Skin of body (tissue), 3 donors: ENCODE measurements at places on chromosomes 6 and 20.
A peak's percentile ranks its signal among the peaks of the same experiment; 100 is the strongest.

DNA sequence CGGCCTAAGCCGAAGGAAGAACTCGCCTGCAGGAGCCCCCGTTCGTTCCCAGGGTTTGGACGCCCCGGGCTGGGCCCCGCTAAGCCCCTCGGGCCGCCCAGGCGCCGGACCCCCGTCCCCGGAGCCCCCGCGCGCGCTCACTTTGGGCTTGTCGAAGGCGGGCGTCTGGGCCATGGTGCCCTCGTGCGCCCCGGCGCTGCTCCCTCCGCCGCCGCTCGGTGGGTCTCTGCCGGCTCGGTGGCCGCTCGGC, 140 bp downstream of the ADA start:
- no peak for DNase-seq

- no peak for DNase-seq
These were observed 16.2 kb upstream of the CHRNA4 start for GRCh38 chr20:63377256-63377941.

DNA sequence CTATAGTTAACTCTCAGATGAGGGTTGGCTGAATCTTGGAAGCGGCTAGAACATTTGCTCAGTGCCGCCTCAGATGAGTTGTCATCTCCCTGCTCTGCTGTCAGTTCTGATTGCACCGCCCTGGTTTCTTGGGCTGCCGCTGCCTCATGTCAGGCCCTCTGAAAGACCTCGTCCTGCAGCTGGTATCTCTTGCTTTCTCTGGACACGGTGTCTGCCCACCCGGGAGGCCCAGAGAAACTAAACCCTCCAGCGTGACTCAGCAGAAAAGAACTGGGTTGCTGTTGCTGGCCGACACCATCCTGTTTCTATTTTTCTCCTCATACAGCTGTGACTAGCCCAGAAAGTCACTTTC, 355.4 kb downstream of the CD83 start:
- no peak for DNase-seq

GRCh38 chr20:15494851-15495250, 1078.4 kb downstream of the KIF16B start:
- DNase-seq: no peak

DNA sequence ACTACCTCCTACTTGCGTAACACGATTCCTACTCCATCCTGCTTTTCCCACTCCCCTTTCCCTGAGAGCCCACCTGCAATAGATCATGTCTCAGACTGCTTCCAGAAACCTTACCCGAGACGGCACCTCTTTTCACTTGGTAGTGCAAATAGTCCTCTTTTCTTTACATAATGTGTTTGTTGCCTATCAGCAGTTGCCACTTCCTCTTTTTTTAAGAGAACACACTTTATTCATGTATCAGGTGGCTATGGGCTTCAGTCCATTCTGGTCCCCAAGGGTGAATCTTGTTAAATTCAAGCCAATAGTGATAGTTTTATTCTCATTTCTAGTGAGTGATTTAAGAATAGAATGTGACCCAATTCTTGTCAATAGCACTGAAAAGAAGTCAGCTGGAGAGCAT, 57.7 kb upstream of the FERMT1 start:
- no peak for DNase-seq

DNA sequence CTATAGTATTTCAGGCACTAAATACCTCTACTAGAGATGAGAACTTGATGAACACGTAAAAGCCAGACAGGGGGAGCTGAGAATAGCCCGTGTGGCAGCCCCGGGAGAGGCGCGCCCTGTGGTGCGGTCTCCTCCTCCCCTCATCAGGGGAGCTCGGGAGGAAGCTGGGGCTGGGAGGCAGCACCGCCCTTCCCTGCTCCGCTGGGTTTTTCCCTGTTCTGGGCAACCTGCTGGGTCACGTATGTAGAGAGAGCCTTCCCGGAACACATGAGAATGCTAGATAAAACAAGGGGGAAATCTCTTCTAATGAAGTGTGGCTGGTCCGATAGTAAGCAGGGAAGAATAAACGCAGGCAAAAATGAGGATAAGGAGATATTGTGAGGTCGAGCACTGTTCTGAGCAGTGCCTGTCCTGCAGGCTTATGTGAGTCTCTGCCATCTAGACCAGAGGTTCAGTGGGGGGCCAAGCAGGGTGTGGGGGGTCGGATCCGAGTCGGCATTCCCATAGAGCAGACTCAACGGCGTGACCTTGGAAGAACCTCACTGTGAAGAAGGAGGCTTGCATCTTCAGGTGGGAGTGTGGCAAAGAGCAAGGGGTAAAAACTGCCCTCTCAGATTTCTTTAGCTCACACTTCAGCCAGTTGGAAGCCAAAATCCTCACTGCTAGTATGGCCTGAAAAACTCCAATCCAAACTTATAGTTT, 13.4 kb upstream of the RPS6KA2 start:
- DNase-seq: no peak

- peak; percentile 16 for DNase-seq
These were observed 24.0 kb downstream of the FGD2 start for GRCh38 chr6:37029249-37029971.

- no peak for DNase-seq
These were observed 46.8 kb downstream of the SPATA2 start for GRCh38 chr20:49868538-49868937.

DNA sequence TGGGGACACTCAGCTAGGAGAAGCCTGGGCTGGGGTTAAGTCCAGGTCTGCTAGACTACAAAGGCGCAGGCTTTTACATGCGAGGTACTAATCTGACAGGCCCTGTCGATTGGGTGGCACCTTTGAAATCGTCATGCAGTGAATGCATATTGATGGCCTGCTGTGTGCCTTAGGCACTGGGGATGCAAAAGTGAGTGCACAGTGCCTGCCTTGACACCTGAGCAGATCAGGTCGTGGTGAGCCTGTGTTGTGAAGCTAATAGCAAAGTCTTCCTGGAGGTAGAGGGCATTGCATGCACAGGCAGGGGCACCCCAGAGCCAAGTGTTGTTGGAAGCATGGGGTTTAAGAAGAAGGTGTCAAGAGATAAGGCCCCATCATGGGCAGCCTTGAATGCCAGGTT, 16.9 kb downstream of the LRRC1 start:
- DNase-seq: no peak

DNA sequence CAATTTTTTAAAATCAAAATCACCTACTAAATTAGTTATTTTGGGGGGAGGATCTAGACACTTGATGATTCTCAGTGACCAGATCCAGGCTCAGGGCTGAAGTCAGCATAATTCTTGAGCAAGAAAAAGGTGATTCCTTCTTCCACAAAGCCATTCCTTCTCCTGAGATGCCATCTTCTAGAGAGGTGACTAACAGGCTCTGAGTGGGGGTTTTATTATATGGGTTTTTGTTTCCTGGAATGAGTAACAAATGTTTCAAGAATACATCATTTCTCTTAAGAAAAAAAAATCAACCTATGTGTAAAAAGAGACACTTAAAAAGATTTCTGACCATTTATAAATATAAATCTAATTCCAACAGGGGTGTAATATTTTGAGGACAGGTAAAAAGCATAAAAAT, 154.3 kb downstream of the NFATC2 start:
- DNase-seq: no peak

DNA sequence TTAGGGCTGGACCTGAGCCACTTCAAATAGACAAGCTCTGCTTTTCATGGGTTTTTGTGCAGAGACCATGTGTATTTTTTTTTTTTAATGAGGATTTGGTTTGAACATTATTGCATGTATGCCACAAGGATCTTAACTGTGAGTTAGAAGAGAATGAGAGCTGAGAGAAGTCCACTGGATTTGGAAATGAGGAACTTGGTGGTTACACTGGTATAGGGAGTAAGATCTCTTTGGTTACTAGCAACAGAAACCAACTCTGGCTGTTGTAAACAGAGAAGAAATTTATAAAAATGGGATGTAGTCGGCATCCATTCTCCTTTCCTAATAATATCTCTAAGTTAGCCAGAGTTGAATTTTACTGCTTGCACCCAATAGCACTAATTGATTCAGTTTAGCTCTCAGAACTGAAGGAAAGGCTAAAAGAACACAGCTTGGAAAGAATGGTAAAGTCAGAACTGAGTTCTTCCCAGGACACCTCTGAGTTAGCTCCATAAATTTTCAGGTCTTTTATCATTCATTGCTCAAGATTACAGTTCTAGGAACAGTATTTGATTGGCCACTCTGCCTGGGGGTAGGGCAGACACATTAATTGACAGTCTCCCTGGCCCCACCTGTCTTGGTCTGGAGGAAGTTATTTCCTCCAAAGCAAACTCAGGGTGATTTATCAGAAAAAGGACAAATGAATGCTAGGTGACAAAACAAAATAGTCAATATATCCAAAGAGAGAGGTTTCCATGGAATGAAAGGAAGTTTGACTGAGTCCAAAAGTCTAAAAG, 3.9 kb upstream of the WFDC2 start:
- no peak for DNase-seq

DNA sequence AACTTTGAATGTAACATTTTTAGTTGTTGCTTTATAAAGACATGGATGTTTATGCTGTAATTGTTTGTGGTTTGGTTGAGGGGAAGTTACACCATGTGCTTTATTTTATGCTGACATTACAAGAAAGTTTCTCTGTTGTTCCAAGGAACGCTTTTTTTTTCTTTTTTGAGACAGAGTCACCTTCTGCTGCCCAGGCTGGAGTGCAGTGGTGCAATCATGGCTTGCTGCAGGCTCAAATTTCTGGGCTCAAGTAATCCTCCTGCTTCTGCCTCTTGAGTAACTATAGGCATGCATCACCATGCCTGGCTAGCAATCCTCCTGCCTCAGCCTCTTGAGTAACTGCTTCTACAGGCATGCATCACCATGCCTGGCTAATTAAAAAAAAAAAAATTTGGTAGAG, 21.0 kb upstream of the IFNGR1 start:
- DNase-seq: no peak

DNA sequence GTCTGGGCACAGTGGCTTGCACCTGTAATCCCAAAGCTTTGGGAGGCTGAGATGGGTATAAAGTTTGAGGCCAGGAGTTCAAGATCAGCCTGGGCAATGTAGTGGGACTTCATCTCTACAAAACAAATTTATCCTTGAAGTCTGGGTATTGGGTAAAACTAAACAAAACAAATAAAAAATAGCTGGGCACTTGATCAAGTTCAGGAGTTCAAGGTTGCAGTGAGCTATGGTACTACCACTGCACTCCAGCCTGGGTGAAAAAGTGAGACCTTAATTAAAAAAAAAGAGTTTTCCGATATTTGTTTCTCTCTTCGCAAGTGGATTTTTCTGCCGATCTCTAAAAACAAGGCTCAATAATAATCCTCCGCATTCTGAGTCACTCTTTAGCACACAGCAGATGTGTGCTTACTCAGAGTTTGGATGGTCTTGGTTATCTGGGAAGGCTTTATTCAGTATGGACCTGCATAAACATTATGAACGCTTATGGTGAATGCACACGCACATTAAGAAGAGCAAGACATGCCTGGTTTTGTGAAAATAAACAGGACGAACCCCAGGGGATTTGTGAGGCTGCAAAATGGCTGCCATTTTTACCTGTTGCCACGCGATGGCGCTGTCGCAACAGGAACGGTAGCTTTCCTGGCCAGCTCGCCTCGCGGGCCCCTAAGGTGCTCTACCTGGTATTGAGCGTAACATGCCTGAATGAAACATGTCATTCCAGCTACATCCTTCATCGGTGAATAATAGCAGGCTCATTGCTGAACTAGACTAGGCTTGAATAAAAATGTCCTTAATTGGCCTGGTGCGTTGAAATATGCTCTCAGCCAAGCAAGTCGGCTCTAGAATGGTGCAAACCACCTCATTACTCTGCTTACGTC, 6.0 kb downstream of the OPN5 start:
- peak; percentile 64 for DNase-seq

GRCh38 chr6:150695652-150696051, 96.0 kb downstream of the PLEKHG1 start:
- no peak for DNase-seq

- no peak for DNase-seq
These were observed 851.7 kb upstream of the MAP3K7 start for GRCh38 chr6:91438570-91438969.

DNA sequence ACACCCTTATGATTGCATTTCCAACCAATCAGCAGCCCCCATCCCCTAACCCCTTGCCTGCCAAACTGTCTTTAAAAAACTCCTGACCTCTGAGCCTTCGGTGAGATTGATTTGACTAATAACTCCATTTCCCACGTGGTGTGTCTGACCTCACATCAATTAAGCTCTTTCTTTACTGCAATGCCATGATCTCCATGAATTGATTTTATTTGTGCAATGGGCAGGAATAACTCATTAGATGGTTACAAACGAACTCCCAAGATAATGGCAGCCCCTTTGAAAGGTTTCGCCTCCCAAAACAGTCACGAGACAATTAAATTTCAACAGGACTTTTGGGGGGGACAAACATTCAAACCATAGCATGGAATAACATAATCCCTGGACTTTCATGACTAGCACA, 161.2 kb downstream of the DOK5 start:
- no peak for DNase-seq

GRCh38 chr6:144202879-144203468, 52.7 kb downstream of the STX11 start:
- DNase-seq: no peak

DNA sequence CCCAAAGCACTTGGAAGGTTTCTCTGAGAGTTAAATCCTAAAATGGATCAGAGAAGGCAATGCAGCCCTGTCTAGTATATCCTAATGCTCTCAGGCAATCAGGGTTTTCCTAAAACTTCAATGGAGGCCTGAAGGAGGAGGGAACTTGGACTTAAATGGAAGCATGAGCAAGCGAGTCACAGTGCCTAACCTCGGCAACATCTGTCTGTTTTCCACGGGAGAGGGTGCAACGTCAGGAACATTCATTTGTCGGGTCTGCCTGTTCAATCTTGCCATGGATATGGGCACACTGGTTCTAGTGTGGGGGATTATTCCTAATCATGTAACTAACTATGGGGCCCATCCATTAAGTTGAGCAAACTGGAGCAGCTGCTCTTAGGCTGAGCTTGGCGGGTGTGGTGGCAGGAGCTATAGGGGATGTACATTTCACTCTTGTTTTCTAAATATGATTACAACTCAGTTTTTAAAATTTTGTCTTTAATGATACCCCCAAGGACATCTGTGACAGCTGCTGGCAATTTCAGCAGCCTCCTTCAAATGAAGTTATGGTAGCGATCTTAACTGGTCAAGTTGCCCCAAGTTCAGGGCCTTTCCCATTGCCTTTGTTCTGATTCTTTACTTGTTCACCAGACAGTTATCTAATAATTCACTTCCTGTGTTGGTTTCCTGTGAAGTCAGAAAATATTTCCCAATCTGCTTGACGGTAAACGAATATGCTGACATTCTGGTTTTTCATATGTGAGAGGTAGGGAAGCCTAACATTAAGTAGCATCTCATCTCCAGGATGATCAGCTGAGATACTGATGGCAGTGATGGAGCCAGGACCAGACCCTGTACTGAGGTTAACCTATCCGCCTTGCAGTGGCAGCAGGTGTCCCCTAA, 21.6 kb downstream of the DSE start:
- DNase-seq: no peak
